AG08396 (cell line): ENCODE measurements at places on chromosomes 13 and 19.

DNA sequence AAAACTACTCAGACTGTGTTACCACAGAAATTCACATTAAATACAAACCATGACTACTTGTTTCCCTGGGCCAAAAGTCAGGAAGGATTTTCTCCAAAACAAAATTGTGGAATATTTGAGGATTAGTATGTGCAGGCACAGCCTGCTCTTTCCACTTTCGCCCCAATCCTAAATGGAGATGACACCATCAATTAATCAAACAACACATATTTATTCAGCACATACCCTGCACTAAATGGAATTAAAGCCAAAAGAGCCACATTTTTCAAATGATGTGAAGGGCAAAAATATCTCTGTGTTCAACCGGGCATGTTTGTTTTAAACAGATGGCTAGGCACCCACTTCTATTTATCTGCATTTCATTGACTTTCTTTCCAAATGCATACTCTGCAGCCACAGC is 523.1 kb downstream of the DCT start:
- no peak for DNase-seq

GRCh38 chr19:35155441-35155840 is 906 bp downstream of the FXYD5 start:
- no peak for DNase-seq

DNA sequence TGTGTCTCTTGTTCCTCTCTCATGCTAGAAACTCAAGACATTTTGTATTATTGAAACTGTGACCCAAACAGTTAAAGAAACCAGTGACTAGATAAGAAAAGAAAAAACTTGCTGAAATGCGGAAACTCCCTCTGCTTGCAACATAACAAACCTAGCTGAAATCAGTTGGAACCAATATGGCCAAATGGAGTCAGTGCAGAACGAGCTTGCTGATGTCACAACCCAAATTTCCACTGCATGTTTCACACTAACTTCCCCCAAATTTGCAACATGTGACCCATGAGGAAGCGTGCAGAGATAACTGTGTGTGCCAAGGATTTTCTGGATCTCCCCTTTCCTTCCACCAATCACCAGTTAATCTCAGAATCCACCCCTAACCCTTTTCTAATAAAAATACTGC is 208.0 kb downstream of the DLEU7 start:
- DNase-seq, result no peak

DNA sequence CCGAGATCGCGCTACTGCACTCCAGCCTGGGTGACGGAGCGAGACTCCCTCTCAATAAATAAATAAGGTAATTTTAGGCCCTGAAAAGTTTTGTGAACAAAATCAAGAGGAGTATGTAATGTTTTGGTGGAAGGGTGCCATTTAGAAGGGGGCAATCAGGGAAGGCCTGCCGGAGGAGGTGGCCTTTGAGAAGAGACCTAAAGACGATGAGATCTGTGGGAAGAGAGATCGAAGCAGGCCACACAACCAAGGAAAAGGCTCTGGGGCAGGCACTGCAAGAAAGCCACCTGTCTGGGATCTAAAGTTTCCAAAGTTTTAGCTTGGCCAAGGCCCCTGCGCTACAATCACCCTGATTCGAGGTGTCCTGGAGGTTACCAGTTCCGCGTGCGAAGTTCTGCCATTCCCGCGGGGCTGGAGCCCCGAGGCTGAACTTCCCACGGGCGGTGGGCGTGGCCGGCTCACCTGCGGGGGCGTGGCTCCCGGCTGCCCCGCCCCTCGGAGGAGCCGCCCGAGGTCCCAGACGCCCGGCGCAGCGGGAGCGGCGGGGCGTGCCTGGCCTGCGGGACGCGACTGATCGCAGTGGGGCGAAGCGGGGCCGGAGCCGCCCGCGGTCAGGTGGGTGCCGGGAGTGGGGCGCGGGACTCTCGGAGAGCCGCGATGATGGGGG is at the start of gene KLC3:
Gene KLC3, plus strand, starts transcription at position 519 of the 667 bp plus-strand sequence. CDS start 4,792 bp downstream, outside the sequence.
- no peak for DNase-seq

- no peak for DNase-seq
Measured at GRCh38 chr19:1580957-1581356, 11.7 kb downstream of the MBD3 start.

- no peak for DNase-seq
Measured at GRCh38 chr19:50553134-50553703, 15.0 kb downstream of the LRRC4B start.

- no peak for DNase-seq
Measured at GRCh38 chr19:27890696-27891095, 1322.3 kb downstream of the UQCRFS1 start.

DNA sequence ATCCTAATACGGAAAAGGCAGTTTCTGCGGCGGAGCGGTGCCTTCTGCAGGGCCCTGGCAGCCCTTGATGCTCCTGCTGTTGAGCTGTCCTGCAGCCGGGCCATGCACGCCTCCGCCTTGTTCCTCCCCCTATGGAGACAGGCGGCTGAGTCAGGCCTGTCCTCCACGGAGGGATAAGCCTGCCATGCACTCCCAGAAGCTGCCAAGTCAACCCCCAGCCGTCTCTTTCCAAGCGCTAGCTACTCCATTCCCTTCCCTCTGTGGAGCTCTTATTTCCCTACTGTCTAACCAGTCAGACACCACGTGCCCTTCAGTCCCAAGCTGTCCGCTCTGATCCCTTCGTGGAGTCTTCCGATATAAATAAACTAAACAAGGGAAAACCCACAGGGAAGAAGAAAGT is 197.0 kb downstream of the COL4A1 start:
- DNase-seq, result peak; percentile 91

GRCh38 chr19:34345947-34346351 is 19.0 kb upstream of the GPI start:
- DNase-seq, result peak; percentile 88

GRCh38 chr13:113021811-113022210 is 52.8 kb downstream of the MCF2L start:
- DNase-seq, result no peak

- DNase-seq, result no peak
Measured at GRCh38 chr19:14218620-14219330, 12.8 kb upstream of the ADGRL1 start.

DNA sequence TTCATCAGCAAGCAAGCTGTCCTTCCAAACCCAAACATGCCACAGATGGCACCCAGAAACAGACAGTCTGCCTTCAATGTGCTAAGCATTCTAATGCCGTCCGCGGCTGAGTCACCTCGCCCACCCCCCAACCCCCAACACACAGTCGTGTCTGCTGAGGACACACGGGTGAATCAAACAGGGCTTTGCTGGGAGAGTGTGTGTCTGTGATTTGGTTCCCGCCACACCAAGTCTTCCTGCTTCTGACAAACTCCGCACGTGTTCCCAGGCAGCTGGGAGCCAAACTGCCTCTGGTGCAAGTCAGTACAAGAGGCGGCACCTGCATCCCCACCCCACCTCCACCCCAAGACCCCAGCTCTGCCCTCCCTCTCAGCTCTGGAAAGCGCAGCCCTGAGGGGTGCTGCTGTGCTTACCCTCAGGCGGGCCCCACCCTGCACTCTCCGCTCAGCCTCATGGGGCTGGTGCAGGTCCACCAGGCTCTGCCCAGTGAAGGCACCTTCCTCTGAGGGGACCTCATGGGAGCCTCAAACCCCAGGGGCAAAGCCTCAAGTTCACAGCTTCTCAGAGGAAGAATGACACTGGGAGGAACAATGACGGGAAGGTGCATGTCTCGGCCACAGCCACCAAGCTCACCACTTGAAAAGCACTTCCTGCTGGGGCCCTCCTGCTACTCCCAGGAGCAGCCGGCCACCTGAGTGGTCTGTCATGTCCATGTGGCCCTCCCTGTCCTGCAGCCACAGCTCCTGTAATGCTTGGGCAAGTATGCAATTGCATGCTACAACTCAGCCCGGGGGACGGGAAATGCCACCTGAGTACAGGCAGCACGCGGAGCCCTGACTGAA is 15.0 kb upstream of the SLC35E1 start:
- no peak for DNase-seq

- DNase-seq, result no peak
Measured at GRCh38 chr13:88031980-88032559, 360.9 kb downstream of the SLITRK5 start.

DNA sequence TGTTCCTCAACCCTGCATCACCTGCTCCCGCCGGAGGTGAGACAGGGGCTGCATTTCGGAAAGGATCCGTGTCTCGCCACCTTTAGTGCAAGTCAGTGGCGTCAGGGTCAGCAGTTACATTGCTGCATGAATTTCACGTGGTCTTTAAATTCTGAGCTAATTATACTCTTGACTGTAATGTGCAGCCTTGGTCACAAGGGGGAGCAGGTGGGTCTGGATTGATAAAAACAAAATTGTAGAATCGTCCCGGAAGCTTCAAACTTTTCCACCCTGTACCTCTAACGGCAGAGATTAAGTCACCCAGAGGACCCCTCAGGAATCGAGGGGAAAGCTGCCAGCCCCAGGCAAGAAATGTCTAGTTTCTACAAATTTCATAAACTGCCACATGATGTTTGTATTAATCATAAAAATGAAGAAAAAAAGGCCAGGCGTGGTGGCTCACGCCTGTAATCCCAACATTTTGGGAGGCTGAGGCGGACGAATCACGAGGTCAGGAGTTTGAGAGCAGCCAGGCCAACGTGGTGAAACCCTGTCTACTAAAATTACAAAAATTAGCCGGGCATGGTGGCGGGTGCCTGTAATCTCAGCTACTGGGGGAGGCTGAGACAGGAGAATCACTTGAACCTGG is 20.2 kb downstream of the BBC3 start:
- DNase-seq, result peak; percentile 72

- no peak for DNase-seq
Measured at GRCh38 chr19:13870873-13871272, 6.1 kb upstream of the NANOS3 start.

- peak; percentile 73 for DNase-seq
Measured at GRCh38 chr19:51660975-51661600, 14.5 kb upstream of the SIGLEC14 start.

DNA sequence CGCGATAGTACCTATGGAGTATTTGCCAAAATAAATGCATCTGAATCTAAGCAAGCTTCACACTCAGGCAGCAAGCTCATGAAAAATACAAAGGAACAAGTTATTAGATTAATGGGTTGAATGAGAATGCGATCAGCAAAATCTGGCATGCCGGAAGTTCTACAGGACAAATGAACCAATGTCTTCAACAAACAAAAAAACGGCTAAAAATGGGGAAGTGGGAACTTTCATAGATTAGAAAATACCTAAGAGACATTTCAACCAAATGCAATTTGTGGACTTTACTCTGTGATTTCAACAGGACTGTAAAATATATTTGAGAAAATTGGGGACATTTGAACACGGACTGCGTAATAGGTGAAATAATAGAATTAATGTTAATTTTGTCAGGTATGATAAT is 22.4 kb upstream of the RNASEH2B start:
- DNase-seq, result no peak

- DNase-seq, result no peak
Measured at GRCh38 chr19:32350471-32350865, 5.1 kb downstream of the ZNF507 start.

DNA sequence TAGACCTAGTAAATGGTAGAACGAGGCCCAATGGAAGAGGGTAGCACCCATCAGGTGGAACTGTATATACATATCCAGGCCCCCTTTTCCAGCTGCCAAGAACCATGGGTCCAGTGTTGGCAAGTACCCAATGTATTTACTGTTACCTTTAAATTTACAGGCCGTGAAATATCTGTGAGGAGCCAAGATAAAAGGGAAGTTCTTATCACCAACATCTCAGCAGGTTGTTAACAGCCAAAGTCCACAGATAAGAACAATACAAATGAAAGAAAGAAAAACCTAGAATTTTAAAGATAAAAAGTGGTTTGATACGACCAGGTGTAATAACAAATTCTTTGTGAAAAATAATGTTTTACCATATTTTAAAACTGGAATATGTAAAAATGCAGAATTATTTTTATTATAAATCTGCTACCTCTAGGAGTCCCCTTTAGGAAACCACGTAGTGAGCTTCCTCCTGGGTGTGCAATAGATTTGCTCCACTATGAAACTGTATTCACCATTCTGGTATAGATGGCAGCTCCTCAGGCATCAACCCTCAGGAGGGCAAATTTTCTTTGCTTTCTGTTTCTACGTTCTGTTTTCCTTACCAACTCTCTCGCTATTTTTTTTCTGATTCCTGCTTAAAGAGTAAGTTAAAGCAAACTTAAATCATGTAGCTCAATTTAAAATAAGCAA is 292.2 kb upstream of the SLC10A2 start:
- no peak for DNase-seq

- DNase-seq, result no peak
Measured at GRCh38 chr19:30116984-30117555, 175.0 kb downstream of the URI1 start.

- no peak for DNase-seq
Measured at GRCh38 chr19:8705742-8706141, 7.1 kb upstream of the ACTL9 start.

GRCh38 chr13:32553720-32554119 is 15.1 kb upstream of the N4BP2L2 start:
- DNase-seq, result no peak

DNA sequence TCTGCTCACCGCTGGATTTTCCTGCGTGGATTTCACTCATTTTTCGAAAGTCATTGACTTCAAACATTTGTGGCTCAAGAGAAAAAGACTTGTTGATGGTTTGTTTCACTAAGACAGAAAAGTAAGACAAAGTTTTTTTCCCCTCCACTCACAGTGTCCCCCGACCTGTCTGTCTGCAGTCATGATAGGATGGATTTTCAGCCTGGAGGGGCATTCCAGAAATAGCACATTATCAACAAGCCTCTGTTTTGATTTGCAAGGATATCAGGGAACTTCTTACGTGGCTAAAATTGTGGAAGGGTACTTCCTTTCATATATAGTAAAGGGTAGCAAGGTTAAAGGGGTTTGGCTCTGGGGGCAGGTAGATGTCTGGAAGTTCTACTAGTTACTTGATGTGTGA is 11.8 kb downstream of the SOX21 start:
- no peak for DNase-seq

GRCh38 chr19:51372649-51373504 is at the start of gene NKG7:
Gene NKG7 (minus strand): TSS chr19:51372654. CDS start chr19:51372535, 119 bp downstream.
- no peak for DNase-seq

GRCh38 chr19:13764821-13765394 is 586 bp downstream of the MRI1 start:
- DNase-seq, result peak; percentile 39

- no peak for DNase-seq
Measured at GRCh38 chr19:11418094-11418548, 993 bp downstream of the RGL3 start.
